ENCODE measurements at places on chromosomes 7 and 10.

DNA sequence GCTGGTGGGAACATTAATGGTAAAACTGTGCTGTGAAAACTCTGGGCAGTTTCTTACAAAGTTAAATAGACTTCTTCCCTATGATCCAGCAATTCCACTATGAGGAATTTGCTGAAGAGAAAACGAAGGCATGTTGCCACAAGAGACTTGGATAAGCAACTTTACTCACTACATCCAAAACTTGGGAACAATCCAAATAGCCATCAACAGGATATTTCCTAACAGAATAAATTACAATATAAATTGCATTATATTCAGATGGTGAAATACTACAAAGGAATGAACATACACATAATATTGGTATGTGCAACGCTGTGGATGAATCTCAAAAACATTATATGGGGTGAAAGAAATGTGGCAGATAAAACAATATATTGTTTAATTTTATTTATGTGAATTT, 21.4 kb upstream of the MKI67 start:
- DNase-seq, result no peak

- DNase-seq, result no peak
These were observed 87.9 kb downstream of the FZD1 start for GRCh38 chr7:91352091-91352490.

- DNase-seq, result no peak
These were observed 540.6 kb downstream of the MDFIC start for GRCh38 chr7:115462301-115463015.

DNA sequence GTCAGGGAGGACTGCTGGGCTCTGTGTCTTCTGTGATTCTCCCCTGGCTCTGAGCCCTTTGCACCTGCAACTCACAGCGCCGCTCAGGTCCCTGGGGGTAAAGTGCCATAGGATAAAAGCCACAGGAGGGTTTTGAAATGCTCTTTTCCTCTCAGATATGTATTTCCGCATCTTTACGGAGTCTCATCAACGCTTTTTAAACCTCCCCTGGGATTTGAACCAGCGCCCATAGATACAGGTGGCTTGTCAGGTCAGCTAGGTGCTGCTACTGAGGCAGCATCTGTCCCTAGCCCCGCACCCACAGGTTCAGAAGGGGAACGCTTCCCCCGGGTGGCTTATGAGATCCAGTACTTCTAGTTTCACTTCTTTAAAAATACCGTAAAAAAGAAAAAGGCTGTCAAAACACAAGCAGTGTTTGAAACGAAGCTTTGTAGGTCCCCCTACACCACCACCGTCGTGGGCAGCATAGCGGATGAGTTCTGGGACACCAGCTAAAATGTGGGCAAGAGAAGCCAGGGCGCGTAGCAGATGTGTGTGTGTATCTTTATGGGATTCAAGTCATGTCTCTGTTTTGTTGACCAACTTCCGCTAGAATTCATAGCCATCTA, 173.5 kb downstream of the CUX1 start:
- no peak for DNase-seq

DNA sequence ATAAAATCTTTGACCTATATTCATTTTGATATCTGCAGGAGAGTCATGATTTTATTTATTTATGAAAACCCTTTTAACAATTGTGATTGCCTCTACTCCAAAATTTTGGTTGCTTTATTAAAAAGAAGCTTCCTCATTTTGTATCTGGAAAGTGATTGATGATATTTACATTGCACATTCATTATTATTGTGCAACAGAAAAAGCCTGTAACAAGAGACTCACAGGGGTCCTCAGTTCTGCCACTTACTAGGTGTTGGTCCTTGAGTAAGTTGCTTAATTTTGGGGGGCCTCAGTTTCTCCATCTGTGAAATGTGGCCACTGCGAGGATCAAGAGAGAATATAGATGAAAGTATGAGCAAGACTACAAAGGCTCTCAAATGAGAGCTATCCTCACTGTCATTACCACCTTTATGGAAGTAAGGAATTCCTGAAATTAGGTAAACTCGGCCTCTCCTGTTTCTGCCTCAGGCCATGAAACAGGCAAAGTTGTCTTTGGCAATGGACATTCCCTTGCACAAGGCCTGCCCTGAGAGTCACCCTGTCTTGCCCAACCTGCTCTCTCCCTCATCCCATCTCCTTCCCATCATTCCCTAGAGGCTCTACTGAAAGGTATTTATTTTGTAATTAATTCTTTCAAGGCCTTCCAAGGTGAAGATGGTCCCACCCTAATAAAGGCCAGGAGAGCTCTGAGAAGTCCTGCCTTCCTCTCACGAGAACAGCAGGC, 66.1 kb upstream of the ABLIM1 start:
- DNase-seq, result no peak

DNA sequence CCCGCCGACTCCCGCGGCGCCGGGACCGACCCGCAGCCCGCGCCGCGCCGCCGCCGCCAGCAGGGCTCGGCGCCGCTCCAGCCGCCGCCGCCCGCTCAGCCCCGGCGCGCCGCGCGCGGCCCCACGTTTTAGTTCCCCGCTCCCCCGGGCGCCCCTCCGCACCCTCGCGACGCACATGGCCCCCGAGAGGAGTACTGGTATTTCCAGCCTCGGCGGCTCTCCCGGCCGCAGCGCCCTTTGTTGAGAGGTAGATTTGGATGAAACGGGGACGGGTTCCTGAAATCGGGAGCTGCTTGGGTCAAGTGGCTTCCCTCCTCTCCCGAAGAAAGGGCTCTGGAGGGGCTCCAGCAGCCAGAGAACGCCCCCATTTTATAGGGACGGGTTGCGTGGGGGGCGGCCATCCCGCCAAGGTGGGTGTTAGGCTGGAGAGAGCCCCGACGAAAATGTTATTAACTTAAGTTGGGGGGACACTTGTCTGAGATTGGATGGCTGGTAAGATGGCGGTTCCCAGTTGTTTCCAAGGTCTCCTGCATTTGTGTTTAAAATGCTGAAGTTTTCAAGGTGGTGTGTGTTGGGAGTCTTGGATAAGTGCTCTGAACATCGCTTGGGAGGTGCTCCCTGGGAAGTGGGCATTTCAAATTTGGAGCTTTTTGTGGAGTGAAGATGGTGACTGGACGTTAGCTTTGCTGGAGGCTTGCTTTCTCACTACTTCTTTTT, 1.2 kb downstream of the BMI1 start:
- no peak for DNase-seq

DNA sequence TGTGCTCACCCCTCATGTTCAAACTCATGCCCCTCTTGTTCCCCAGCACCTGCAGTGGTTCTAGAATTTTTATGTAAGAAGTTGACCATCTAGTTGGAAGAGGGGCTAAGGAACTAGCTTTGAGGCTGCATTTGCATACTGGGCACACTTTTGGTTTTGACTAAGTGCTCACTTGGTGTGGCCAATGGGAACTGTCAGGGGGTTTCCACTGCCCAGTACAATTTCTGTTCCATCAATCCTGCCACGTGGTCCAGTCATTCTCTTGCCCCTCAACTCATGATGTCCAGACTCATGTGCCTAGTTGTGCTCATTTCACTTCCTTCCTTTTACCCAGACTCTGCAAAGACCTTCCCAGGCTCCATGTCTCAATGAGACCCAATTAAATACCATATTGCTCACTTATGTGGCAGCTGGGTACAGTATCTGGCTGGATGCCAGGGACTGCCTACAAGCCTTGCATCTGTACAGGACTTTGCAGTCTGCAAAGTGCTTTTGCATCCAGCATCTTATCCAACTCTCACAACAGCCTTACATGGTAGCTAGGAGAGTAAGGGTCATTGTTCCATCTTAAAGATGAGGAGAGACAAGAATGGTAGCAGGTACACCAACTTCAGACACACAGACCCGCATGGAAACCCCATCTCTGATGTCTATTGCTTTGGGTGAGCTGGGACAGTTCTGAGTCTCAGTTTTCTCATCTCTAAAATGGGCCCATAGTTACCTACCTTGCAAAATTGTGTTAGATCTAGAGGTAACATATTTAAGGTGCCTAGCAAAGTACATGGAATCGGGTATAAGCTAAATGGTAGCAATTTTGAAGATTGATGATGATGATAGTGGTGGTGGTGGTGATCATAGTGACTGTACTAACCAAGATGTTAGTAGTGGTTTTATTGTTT, 30.1 kb upstream of the KCNMA1 start:
- DNase-seq, result no peak

DNA sequence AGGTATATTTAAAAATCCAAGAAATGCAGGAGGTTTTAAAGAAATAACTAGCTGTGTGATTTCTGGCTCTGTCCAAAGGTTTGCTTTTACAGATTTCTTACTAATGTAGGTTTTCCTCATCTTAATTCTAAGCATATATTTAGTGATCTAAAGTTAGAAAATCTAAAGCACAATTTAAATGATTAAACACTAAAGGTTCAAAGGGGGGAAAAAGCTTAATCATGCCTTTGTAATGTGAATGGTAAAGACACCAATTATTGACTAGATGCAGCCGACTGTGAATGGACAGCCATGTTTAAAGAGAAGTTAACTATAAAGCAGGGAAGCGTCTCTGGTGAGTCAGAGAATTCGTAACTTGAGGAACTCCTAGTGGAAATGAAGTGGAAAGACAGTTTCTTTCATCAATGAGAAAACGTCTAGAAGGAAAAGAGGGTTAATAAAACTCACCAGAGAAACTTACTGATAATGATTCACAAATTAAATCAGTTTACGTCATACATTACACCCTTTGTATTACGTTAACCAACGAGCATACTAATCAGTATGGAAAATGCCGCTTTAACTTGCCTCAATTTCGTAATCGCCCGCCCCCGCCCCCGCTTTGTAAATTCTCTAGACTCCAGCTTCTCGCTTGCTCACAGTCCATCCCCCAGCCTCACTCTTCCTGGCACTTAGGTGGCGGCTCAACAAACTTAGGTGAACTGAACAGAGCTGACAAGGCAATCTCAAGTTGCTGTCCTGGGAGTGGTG, 1.1 kb upstream of the HBP1 start:
- DNase-seq, result peak; percentile 80

DNA sequence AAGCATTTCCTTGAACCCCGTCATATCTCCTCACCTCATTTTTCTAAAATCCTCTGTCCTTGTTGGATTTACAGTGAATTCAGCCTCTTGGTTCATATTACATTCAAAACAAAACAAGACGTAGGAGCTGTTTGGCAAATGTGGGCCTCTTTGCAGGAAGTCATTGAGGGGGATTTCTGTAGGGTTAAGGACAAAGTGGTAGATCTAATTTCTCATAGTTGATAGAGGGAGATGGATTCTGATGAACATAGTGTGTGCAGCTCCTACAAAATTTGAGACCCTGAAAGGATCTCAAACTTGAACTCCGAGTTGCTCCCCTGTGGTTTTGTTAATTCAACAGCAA, 682 bp downstream of the TBXAS1 start:
- DNase-seq, result no peak

- DNase-seq, result peak; percentile 31
These were observed 38.0 kb upstream of the CACNA2D1 start for GRCh38 chr7:82481499-82482097.

DNA sequence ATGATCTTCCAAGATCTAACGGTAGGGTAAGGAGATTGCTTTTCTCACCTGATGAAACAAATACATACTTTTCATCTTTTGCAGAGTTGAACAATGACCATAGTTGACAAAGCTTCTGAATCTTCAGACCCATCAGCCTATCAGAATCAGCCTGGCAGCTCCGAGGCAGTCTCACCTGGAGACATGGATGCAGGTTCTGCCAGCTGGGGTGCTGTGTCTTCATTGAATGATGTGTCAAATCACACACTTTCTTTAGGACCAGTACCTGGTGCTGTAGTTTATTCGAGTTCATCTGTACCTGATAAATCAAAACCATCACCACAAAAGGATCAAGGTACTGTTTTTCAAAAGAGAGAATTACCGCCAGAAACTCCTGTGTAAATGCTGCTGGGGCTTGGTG, 79.9 kb downstream of the ANKRD61 start:
- DNase-seq, result no peak

DNA sequence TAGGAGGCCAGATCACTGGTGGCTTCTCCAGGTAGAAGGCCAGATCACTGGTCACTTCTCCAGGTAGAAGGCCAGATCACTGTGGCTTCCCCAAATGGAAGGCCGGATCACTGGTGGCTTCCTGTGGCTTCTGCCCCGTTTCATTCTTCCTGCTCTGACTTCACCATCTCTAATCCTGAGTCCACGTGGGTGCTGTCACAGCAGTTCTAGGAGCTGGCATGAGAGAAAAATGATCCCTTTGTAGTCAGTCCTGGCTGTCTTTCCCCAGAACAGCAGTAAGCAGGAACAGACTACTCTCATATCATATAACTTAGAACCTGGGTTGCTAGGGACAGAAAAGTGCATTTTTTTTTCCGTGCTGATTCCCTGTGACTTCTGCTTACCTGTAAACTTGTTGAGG, 90.9 kb downstream of the ACTR3B start:
- no peak for DNase-seq

GRCh38 chr10:61795551-61795950, 105.9 kb upstream of the ARID5B start:
- DNase-seq, result no peak

GRCh38 chr10:86043236-86043635, 323.4 kb downstream of the GRID1 start:
- DNase-seq, result no peak

DNA sequence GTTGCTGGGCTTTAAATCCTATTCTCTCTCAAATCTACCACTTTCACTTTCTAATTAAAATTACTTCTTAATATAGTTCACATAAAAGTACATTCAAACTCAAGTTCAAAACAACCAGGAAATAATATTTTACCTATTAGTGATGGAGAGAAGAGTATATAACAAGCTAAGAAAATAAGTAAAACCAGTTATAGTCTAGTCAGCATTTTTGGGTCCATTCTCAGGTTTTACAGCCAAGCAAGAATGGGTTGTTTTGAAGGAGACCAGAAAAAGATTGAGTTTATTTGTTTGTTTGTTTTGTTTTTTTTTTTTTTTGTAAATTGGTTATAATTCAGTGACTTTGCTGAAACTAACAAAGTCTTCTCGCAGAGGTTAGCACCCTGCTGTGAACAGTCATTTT, 106.3 kb upstream of the PTPRZ1 start:
- no peak for DNase-seq

GRCh38 chr7:152571068-152571467, 104.9 kb downstream of the XRCC2 start:
- no peak for DNase-seq

DNA sequence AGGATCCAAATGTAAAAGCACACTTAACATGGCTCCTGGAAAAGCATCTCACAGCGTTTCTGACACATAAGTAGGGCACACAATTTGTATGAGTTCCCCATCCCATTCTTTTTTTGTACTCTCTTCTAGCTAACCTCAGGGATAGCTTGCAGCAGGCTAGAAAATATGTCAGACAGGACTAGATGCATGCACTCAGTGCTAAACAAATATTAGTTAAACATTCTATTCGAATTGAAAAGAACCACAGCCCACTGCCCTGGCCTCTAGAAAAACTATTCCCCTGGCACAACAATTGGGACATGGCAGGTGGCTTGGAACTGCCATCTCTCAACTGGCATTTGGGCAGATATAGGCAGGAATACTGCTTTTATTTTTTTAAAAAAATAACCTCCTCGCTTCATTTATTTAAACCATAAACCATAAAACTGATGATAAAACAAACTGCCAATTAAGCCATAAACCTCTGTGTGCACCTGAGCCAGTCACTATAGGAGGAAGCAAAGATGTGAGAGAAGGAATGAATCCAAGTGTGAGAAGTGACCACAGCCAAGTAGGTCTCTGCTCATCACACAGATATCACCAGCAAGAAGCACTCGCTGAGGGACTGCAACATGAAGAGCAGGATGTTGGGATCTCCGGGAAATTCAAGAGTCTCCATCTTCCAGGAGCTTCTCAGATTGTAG, 394.1 kb downstream of the NEBL start:
- no peak for DNase-seq

All from T47D (cell line).